NCI-H460 (cell line): ENCODE measurements at places on chromosomes 11 and 22.

DNA sequence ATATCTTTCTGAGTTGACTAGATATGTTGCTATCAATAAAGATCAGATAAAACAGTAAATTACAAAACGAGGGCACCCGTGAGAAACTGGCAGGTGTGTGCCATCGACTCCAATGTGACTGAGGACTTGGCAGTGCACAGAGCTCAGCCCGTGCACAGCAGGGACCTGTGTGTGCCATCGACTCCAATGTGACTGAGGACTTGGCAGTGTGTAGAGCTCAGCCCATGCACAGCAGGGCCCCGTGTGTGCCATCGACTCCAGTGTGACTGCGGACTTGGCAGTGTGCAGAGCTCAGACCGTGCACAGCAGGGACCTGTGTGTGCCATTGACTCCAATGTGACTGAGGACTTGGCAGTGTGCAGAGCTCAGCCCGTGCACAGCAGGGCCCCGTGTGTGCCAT lies 347.2 kb upstream of the B3GAT1 start:
- no peak for DNase-seq

DNA sequence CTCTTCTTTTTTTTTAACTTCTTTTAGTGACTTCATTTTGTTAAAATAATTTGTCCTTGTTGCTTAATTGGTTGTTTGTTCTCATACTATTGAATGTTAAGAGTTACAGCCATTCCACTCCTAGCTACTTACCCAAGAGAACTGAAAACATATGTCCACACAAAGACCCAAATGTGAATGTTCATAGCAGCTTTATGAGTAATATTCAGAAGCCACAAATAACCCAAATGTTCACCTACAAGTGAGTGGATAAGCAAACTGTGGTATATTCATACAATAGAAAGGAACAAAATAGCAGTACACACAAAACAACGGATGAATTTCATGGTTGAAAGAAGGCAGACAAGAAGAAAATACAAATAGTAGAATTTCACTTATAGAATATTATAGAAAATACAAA lies 1.4 kb upstream of the OR4D11 start:
- no peak for DNase-seq

GRCh38 chr11:69496631-69497220 lies 15.3 kb downstream of the LINC01488 start:
- no peak for DNase-seq

GRCh38 chr22:44879301-44879680 lies 126.9 kb downstream of the ARHGAP8 start:
- no peak for DNase-seq

- no peak for DNase-seq
Observed at GRCh38 chr11:39724404-39724803, 1735.0 kb downstream of the LRRC4C start.

- no peak for DNase-seq
Observed at GRCh38 chr11:108405706-108406105, 61.6 kb downstream of the C11orf65 start.

GRCh38 chr11:68036141-68036716 lies 2.6 kb upstream of the TCIRG1 start:
- no peak for DNase-seq

- no peak for DNase-seq
Observed at GRCh38 chr11:118689503-118689851, 10.0 kb upstream of the TREH start.
